H1 (cell line): ENCODE measurements at places on chromosomes 2 and 18.
A peak's percentile ranks its signal among the peaks of the same experiment; 100 is the strongest.

DNA sequence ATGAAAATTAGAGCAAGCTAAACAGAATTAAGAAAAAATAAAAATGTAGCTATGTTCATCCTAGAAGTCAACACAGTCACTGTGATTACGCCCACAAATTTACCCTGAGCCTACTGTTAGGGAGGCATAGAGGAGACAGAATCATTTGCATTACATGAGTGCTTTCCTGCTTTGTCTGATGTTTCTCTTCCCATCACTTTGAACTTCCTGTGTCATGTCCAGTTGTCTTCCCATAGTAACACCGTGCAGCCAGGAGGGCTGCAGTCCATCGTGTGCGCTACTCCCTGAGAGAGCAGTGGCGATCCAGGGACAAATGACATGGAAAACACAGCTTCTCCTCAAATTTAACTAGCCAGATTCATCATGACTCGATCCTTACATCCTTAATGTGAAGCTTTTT lies 149.8 kb upstream of the DAPL1 start:
- DNase-seq = no peak

DNA sequence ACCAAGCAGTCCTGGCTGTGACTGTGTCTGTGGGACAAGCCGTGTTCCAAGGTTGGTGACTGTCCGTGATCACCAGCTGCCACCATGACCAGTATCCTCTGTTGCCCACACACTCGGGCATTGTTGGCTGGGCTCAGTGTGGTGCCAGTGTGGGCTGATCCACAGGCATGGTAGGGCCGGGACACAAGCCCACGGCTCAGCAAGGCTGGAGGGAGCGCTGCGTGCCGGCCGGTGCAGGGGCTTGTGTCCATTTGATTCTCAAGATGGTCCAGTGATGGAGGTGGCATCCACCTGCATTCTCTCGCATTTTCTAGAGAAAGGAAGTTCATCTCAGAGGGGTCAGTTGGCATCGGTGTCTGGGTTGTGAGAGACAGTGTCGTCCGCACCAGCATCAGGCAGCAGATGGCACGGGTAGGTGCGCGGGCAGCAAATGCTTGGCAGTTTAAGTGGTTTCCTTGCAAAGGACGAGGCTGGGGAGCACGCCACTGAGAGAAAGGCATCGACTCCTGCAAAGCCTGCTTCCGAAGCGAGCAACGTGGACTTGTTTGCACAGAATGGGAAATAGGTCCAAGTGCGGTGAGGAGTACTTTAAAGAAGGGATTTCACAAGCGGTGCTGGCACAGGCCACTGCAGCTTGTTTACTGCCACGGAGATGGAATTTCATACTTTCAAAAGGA lies 20.9 kb downstream of the TWIST2 start:
- DNase-seq = no peak

GRCh38 chr2:201580486-201580885 lies 62.8 kb downstream of the TMEM237 start:
- DNase-seq = no peak

DNA sequence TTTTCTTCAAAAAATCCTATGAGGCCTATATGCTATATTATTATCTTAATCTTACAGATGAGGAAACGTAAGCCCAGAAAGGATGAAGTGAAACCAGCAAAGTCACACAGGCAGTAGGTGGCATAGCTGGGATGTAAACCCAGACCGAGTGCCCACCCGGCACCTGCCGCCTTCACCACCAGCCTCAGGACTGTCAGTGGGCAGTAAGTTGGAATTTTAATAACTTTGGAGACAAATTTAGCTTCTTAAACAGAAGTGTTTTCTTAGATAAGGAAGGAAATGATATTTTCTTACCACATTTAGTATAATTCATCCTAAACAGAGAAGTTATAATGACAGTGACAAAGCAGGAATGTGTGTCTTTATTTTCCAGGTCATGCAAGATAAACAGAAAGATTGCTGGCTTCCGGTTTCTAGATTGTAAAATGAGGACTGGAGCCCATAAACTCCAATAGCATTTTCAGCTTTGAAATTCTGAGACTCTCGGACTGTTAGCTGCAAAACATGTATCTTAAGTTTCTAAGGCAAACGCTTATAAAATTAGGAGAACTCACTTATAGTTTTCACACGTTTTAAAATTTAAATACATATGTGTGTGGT lies 59.3 kb downstream of the CD8B2 start:
- no peak for DNase-seq

- DNase-seq = peak; percentile 63
These were observed 75.7 kb upstream of the RAB6C start for GRCh38 chr2:129903586-129904425.

GRCh38 chr2:182182436-182182835 lies 196.8 kb downstream of the PPP1R1C start:
- DNase-seq = no peak

GRCh38 chr2:7083580-7084509 lies 166.6 kb downstream of the RNF144A start:
- no peak for DNase-seq
